ENCODE measurements at places on chromosomes 1 and 21.

- no peak for DNase-seq
Measured at GRCh38 chr1:39509360-39510009, 18.0 kb downstream of the BMP8A start.

DNA sequence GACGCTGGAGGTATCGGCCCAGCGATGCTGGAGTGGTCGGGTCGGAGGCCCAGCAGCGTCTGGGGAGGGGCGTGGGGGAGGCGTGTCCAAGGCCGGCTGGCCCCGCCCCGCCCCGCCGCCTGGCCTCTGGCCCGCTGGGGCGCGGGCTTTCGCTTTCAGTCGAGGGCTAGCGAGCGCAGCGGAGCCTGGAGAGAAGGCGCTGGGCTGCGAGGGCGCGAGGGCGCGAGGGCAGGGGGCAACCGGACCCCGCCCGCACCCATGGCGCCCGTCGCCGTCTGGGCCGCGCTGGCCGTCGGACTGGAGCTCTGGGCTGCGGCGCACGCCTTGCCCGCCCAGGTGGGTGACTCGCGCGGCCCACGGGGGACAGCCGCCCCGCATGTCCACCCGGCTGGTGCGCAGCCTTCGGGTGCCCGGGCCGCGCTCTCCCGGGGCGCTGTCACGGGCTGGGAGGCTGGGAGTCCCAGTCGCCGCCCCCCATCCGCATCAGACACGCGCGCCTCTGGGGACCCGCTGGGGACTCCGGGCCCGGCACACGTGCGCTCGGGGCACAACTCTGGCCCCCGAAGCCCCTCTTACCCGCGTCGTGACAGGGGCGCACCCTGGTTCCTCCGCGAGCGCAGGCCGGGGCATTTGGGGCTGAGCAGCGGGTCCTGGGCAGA lies at the start of gene TNFRSF1B:
Gene TNFRSF1B, plus strand, starts transcription at position 158 of the 659 bp plus-strand sequence. Its CDS starts 101 bp downstream, at position 259.
- peak; percentile 75 for DNase-seq

- no peak for DNase-seq
Measured at GRCh38 chr1:202662081-202662480, 48.2 kb downstream of the SYT2 start.

- no peak for DNase-seq
Measured at GRCh38 chr1:218712677-218713076, 367.5 kb downstream of the TGFB2 start.

Measured in stimulated activated naive CD8-positive, alpha-beta T cell treated with anti-CD3 and anti-CD28 coated beads, Interleukin-15, amount 100 ng/mL, for 72 hours (primary cell).